ENCODE measurements at places on chromosomes 3 and 15.

GRCh38 chr15:81038975-81039607, 38.4 kb downstream of the TLNRD1 start:
- DNase-seq, result no peak

- no peak for DNase-seq
These were observed 82.6 kb upstream of the ARHGEF3 start for GRCh38 chr3:56884387-56884786.

GRCh38 chr15:48645558-48646330, at the start of gene FBN1:
Gene FBN1 (minus strand): TSS chr15:48645709. CDS start chr15:48644769, 940 bp downstream.
- DNase-seq, result peak; percentile 95

GRCh38 chr15:74497584-74497983, 36.6 kb upstream of the UBL7 start:
- no peak for DNase-seq

DNA sequence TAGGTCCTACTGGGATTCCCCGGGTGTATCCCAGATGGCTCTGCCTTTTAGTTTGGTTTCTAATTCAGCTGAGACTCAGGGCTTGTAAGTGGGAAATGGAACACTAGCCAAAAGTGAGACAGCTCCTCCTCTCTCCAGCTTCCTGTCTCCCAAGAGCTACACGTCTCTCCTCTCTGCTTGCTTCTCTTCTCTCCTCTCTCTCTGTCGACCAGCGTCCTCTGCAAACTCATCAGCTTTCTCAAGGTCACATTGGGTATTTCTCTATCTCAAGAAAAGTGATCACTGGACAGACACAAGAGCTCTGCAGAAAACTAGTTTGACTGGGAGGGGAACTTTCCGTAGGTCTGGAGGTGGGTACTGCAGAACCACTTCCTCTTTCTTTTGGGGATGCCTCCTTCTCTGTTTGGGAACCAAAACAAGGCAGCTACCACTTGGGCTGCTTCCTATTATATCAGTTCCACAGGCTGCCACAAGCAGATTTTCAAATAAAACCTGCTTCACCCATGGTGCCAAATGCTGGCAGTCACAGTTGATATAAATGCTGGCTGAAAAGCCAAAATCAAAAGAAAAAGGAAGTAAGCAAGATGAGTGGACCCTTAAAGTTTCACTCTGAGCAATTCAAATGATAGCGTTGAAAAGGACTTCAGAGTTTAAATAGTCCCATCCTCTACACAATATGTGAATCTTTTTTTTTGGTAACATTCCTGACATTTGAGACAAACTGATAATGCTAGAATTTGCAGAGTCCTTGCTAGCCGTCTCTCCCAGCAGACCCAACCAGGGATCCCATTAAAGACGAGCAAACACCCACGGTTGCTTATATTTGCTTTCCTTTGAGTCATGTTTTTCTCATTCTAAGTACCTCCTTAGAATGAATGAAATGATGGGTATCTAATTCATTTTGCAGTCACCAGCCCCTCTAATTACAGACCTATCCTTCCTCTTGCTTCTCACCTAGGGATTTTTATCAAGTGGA, 7.2 kb upstream of the DYNC1LI1 start:
- no peak for DNase-seq

DNA sequence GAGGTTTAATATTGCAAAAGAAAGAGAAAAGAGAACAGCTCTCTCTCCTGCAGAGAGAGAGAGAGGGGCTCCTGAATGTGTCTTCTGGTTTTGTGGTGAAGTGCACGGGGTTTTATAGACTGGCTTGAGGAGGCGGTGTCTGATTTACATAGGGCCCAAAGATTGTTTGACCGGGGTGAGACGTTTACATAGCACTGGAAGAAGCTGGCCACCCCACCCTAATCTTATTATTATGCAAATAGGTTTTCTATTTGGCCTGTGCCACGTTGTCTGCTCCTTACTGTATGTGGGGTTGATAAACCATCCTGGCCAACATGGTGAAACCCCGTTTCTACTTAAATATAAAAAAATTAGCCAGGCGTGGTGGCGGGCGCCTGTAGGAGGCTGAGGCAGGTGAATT, 268.6 kb downstream of the SV2B start:
- DNase-seq, result no peak

GRCh38 chr3:19146685-19147650, 1.3 kb upstream of the KCNH8 start:
- peak; percentile 86 for DNase-seq

DNA sequence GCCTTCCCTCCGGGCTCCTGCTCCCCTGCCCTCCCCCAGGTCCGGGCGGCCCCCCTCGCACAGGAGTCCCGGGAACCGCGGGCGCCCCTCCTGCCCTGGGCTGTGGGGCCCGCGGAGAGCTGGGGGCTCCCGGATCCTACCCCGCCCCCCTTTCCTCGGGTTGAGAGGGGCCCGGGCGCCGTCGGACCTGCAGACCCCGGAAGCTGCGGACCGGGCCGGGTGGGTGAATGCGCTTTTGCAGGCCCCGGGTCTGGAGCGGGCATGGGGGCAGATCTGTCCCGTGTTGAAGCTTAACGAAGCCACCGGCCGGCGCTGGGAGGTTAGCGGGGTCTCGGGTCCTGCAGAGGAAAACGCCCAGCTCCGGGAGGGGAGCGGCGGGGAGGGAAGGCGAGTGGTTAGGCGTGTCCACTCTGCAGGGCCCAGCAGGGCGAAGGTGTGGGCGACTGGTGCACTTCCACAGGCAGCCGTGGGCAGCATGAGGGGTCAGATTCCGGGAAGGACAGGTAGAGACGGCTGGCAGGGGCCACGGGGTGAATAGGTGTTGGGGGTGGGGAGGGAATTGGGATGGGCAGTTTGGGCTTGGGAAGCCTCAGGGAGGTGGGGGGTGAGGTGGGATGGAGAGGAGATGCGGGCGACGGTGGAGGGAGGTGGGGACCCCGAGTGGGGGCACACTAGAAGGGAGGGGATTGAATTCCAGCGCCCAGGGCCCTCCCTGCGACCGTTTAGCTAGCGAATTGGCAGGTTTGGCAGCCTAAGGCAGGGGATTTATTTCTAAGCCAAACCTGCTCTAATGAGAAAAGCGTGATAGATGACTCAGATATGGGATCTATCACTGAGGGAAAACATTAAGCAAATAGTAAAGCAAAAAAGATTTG, 635 bp downstream of the CD276 start:
- peak; percentile 85 for DNase-seq

GRCh38 chr3:168865022-168865551, 769.4 kb upstream of the GOLIM4 start:
- DNase-seq, result no peak

DNA sequence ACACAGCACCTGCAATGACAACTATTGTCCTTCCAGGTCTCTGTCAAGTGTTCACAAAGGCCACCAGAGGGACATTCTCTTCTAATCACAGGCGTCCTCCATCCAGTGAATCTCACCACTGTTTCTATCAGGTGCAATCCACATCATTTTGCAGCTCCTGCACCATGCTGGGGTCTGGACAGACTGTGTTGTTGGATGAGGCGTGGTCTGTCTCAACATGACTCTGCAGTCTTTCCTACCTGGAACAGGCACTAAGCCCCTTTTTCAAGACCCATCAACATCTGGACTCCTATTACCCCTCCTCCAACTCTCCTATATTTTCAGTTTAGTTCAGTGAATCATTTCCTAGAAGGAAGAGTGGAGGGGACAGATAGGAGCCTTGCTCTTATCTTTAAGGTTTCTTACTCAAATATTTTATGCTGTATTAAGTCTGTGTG, 31.5 kb upstream of the VEPH1 start:
- no peak for DNase-seq

- no peak for DNase-seq
These were observed 602.1 kb downstream of the VGLL3 start for GRCh38 chr3:86388820-86389219.

DNA sequence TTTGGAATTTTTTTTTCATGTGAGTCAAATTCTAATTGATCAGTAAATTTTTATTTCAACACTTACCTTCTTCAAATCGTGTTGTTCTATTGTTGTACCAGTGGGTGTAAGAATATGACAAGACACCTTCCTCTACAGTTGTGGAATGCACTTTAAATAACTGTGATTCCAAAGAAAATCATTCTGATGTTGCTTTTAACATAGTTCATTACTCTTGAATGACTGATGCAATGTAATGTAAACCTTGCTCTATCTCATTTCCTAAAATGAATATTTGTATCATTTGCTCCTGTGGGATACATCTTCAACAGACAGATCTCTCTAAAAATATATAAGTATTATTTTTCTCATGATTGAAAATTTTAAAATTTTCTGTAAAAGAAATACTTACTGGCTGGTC, 313.4 kb downstream of the RBMS3 start:
- DNase-seq, result no peak

DNA sequence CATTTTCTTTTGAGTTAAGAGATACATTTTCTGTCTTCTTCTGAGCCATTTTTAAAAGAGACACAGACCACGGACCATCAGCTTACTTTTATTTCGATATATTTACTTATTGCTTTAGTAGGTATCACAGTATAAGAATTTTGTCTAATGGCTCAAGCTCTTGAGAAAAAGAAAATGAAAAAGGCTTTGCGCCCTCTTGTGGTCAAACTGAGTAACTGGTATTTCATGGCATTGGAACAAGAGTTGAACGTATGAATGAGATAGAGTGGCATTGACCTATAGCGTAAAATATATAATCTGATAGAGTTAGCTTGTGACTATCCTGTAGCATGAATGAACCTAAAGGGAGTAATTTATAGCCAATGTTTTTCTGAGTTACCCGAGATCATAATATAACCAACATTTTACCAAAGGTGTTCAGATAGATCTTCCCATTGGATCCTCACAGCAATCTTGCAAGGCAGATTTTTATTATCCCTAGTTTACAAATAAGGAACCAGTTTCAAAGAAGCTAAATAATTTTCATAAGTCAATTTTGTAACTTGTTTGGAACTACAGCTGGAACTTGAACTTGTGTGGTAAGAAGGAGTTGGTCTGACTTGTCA, 154.6 kb downstream of the POLR2M start:
- DNase-seq, result no peak

DNA sequence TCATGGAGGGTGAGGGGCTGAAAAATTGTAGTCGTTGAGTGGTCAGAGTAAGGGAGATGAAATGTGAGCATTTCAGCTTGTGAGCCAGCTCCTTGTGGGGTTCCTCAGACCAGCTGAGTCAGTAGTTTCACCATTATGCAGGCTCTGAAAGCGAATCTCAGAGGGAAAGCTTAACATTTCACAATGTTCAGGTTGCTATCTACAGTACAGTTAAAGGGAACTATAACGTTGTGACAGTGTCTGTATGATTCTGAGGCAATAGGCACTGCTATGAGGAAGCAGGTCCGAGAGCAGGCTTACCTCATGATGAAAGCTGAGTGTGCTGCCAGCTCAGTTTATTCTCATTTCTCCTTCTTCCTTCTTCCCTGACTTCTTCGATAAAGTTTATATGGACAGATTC, 469.6 kb downstream of the EDEM1 start:
- DNase-seq, result no peak

DNA sequence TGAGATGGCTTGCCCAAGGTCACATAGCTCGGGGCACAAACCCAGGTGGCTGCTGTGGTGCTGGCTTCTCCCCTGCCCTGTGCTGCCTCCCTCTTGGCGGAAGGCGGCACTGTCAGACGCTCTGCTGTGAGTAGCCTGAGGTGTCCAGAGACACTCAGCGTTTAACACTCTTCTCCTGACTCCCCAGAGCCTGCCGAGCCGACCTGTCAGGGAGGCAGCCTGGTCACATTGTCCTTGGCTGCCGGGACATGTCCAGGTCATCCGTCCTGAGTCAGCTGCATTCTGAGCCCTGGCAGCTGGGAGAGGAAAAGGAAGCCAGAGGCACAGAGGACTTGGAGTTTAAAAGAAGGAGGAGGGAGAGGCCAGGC, 4.7 kb downstream of the LMAN1L start:
- no peak for DNase-seq

DNA sequence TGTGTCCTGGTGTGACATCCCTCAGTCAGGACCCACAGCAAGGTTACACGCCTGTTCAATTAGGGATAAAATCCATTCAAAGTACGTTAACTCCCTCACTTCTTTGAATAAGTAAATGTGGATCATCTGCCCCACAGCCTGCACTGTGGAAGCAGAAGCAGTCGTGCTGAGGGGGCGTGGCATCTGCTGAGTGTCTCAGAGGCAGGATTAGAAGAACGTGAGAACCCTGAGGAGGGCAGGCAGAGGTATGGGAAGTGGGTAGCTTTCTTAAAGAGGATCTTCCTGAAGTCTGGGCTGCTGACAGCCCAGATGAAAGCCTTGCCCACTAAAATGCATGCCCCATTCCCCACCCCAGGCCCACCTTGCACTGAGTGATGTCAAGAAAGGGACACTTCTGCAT, 28.5 kb downstream of the CRABP1 start:
- peak; percentile 57 for DNase-seq

DNA sequence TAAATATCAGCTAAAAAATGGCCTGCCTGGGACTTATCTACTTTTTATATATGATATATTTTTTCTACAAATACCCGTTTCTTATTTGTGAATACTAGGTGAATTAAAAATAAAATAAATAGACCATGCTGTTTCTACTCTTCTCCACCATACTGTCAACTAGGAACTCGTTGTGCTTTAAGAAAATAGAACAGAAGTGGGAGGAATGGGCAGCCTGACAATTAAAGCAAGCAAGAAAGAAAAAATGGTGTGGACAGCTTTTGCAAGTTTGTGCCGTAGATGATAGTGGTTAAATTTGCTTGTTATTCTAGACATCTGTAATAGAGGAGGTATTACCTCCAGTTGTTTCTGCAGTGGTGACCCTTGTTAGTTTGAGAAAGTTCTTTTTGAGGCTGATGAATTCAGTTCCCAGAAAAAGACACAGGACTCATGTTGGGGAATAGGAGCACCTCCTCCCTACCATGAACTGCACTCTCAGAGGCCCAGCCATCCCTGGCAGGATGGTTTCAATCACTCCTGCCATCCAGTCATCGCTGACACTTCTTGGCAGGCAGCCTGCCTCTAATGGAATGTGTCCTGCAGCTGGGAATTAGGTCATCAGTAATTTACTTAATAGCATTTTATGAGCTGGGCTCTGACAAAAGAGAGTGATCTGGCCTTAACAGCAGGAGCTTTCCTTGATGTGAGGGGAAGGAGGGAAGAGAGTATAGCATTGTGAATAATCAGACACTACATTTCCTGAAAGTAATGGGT, 105.0 kb upstream of the GAP43 start:
- peak; percentile 87 for DNase-seq

DNA sequence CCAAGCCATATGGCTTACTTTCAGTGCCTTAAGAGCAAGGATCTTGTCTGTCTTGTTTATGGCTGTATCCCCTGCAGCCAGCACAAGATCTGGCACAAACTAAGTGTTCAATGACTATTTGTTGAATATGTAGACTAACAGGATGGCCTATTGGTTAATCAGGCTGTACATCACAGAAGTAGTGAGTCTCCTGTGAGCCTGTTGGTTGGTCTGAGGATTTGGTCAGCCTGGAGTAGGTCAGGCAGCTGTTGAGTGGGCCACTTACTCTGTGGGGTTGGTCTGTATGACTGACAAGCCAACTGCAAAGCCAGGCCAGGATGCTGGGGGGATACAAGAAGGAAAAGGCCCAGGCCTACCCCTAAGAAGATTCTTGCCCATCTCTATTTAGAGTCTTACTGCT, 33.4 kb upstream of the CILP start:
- DNase-seq, result no peak
